ENCODE measurements at places on chromosomes 13 and 19.

DNA sequence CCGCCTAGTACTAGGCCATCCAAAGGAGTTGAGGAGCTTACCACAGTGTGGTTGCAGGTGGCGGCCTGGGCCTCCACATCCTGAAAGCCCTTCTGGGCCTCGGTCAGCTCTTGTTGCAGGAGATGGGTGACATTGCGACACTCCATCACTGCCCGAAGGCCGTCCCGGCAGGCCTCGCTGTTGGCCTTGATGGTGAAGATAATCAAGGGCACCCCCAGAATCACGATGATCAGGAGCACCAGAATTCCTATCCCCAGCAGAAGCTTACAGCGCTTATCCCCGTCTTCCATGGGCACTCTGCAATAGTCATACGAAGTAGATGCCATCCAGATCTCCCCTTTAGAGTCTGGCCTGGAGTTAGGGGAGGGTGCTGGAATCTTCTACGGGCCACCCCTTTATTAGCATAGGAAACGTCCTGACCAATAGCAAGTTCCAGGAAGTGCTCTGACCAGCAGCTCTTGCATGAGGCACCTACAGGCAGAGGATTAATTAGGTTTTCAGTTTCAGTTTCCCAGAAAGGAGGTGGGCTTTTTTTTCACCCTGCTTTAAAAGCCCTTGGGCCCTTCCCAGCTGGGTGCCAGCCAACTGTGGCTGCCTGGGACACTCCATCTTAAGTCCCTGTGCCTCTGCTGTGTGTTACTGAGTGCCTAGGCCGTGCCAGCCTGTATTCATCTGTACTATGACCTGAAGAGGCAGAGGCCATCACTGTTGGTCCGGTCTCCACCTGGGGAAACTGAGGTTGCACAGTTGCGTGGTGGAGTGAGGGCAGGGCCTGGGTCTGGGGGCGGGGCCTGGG, at the start of gene BST2:
Gene BST2 (minus strand): TSS at position 381 of the 796 bp plus-strand sequence. CDS start 55 bp downstream, at position 326.
- DNase-seq: peak; percentile 86

GRCh38 chr19:6750062-6750461, 10.6 kb downstream of the TRIP10 start:
- no peak for DNase-seq

GRCh38 chr13:23365652-23366051, 67.8 kb downstream of the SACS start:
- no peak for DNase-seq

DNA sequence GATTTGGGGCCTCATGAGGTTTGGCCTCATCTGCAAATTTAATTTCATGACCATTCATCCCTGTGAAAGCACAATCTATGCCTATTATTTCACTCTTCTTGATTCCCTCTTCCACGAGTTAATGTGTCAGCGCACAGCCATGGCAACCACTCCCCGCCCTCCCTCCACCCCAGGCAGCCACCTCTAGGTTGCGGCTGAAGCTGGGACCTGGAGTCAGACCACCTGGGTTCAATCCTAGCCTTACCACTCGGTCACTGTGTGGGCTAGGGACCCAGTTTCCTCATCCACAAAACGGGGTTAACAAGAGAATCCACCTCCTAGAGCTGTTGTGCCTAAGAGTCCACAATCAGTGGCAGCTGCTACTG, 9.8 kb downstream of the CHST8 start:
- DNase-seq: no peak

DNA sequence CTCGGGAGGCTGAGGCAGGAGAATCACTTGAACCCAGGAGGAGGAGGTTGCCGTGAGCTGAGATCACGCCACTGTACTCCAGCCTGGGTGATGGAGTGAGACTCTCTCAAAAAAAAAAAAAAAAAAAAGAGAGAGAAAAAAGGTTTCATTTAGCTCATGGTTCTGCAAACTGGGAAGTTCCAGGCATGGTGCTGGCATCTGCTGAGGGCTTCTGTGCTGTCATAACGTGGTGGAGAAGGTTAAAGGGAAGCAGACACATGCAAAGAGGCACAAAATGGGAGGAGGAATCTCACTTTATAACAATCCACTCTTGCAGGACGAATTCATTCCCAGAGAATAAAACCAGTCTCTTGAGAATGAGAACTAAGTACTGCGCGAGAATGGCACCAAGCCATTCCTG, 34.9 kb upstream of the SIAH3 start:
- DNase-seq: no peak

- DNase-seq: no peak
Measured at GRCh38 chr19:32537580-32537979, 43.4 kb upstream of the PDCD5 start.

DNA sequence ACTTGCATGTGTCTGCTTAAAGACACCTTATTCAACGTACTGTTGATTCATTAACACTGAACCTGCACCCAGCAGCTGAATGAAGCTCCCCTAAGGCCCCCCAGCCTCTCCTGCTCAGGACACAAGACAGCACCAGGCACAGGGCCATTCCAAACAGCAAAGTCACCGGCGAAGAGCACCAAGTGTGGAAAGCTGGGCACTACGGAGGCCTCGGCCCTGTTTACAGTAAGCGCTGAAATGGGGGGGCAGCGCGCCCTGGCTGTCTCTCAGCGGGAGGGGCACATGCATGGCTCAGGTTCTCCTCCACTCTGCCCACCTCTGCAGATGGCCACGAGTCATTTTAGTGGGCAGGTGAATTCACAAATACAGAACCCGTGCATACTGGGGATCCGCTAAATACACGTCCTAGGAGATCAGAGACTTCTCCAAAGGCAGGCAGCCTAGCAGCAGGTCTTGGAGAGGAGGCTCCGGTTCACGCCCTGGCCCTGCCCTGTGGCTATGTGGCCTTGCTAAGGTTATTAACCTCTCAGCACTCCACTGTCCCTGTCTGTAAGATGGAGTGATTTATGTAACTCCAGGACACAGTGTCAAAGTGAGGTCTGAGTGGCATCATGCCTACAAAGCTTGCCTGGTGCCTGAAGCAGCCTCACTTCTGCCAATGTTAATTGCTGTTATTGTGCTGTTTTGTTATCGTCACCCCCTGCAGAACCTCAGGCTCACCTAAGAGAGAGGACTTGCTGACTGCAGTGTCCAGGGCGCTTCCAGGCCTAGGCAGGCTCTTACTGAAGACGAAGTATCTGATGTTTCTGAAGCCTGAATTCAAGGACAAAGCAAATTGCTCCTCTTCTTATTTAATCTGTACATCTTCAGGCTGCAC, 207.4 kb upstream of the SOX1 start:
- DNase-seq: no peak

GRCh38 chr13:96533408-96533807, 443.5 kb downstream of the HS6ST3 start:
- no peak for DNase-seq

DNA sequence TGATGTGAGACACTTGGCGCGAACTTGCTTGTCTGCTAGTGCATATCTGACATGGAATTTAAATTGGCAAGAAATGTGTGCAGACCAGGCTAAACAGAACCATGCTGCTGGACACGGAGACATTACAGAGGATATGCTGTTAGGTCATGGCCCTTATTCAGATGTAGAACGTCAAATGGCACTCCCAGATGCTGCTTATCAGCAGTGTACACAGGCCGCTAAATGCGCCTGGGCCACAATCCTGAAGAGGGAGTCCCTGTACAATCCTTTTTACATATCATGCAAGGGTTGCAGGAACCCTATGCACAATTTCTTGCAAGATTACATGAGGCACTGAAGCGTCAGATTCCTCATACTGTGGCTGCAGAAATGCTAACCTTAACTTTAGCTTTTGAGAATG, 9.3 kb downstream of the ZNF350 start:
- DNase-seq: no peak

DNA sequence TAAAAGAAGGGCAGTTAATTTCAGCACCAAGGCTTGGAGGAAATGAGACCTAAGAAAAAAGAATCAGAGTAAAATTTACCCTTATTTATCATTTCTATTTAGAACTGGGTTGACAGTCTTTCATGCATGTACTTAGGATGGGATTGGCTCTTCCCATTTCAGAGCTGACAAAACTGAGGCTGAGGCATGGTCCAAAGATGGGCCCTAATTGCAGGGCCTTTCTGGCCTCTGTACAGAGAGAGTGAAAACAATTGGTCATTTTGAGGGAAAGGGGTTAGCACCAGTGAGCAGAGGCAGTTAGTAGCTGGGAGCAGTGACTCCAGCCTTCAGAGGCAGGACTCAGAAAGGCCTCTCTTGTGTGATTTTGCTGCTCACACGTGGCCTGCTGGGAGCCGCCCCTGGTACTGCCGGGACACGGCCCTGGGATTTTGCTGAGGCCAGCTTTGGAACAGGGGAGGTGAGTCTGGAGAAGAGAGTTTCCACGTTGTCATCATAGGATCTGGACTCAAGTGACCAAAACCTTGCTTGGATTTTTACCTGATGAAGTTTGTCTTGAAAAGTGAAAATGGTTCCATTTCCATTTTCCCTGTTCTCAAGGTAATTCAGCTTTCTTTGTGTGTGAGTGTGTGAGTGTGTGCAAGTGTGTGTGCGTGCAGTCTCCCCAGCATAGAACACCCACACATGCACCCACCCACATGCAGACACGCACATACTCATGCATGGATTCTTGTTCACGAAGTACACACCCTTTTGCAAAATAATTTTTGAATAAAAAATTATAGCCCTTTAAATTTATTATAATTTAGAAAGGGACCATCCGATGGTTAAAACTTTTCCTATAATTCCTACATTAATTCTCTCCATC, at the start of gene ZNF536:
Gene ZNF536 (plus strand): TSS at position 425 of the 865 bp plus-strand sequence. CDS start 71,179 bp downstream, outside the sequence.
- no peak for DNase-seq

DNA sequence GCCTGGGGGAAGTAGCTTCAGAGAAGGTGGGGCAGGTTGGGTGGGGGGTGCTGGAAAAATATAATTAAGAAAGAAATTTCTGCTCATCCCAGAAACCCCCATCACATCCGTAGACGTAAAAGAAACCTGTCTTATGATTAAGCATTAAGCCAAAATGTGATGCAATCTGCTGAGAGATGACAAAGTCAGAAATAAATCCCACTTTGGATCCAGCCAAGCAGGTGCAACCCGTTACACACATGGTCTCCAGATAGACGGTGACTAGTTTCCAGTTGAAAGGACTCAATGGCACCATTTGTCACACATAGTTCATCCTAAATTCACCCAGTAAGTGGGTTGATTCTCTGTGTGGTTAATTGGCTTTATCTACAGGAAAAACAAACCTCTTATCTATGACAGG, 34.1 kb downstream of the PSG5 start:
- DNase-seq: no peak

DNA sequence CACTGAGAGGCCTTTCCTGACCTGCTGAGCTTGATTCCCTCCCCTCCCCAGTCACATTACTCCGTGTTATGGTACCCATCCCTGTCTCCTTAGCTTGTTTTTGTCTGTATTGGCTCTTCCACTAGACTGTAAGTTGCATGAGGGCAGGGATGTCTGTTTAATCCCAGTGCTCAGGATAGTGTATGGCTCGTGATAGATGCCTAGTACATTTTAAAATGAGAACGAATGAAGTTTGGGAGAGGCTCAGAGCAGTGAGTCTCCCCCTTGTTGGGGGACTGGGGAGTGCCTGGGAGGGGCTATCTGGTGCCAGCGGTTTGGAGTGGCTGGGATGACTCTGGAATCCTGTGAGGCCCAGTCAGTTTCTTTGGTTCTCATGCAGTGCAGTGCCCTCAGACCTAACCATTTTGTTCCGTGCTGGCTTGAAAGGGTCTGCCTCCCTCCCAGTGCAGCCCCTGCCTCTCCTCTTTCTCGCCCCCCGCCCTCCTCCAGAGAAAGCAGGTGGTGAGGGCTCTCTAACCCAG, 35.5 kb downstream of the ACTN4 start:
- DNase-seq: no peak

GRCh38 chr13:37868691-37869505, 674 bp downstream of the TRPC4 start:
- peak; percentile 24 for DNase-seq

- DNase-seq: no peak
Measured at GRCh38 chr13:30576528-30576927, 41.2 kb upstream of the USPL1 start.

DNA sequence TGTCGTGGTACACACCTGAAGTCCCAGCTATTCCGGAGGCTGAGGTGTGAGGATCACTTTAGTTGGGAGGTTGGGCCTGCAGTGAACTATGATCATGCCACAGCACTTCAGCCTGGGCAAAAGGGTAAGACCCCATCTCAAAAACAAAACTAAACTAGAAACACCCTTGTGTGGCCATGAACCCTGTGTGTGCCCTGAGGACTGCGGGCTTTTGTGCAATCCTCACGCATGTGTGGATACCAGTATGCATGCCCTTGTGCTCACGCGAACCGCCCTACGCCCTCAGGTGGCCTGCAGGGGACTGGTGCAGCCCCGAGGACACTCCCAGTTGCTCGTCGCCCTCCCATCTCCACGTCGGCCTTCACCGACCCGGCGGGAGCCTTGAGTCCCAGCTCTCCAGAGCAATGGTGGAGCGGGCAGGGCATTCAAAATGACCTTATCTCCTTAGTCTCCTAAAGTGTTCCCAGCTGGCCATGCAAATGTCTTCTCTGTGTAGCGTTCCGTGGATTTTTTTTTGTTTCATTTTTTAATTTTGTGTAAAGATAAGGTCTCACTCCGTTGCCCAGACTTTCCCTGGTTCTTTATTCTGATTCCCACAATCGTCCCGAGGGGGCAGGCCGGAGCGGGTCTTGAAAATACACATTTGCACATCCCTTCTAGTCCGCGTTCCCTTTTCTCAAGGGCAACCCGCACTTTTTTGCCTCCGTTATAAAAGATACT, 868 bp upstream of the EGLN2 start:
- DNase-seq: peak; percentile 82

DNA sequence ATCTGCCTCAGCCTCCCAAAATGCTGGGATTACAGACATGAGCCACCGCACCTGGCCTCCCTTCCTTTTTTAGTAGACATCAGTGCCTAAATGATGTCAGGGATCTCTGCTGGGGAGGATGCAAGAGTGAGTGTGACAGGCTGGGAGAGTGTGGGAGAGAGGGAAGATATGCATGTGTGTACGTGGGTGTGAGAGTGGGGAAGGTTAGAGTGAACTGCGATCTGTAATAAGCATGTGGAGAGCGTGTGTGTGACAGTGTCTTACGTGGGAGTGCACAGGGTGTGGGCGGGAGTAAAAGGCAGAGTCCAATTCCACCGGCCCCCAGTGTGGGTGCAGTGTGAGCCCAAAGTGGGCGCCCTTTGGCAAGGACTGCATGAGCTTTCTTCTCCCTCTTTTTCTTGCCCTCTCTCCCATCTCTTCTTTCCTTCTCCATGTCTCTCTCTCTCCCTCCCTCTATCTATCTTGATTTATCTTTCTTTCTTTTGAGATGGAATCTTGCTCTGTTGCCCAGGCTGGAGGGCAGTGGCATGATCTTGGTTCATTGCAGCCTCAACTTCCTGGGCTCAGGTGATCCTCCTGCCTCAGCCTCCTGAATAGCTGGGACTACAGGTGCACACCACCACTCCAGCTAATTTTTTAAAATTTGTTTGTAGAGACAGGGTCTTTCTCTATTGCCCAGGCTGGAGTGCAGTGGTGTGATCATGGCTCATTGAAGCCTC, 893 bp upstream of the NPHS1 start:
- DNase-seq: no peak
